ENCODE measurements at places on chromosomes 7 and 10.

DNA sequence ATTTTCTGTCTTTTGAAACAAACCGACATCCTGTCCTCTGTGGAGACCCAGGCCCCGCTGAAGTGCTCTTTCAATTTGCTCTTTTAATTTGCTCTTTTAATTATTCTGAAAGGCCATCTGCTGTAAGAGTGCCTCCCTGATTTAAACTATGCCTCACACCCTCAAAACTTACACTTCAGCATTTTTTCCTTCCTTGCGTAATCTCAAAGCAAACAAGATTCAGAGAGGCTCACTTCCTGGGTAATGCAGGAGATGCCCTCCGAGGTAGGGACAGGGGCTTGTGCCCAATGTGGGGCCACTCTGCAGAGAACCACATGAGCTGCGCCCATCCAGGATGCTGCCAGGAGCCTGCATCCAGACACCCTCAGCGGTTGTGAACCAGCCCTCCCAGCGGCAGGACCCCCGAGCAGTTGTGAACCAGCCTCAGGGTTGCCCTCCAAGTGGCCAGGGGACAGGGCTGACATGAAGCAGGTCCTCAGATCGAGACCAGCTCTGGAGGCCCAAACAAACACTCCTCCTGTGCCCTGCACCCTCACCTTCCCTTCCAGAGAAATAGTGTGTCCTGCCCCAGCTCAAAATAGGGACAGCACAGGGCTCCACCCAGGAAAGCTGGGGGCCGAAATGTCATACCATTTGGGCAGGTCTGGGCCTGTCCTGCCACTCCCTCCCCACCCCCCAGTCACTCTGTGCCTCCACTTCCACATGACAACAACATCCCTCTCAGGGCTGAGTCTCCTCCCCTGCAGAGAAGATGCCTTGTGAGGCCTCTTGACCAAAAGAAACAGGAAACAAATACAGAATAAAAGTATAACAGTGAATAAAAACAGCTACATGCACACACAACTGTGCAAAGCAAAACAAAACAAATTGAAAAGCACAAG lies 190.4 kb downstream of the PTPRN2 start:
- no peak for DNase-seq

GRCh38 chr10:103278862-103279298 lies 1.9 kb downstream of the INA start:
- DNase-seq, result peak; percentile 27

GRCh38 chr7:17946591-17946990 lies 6.3 kb upstream of the SNX13 start:
- DNase-seq, result no peak

DNA sequence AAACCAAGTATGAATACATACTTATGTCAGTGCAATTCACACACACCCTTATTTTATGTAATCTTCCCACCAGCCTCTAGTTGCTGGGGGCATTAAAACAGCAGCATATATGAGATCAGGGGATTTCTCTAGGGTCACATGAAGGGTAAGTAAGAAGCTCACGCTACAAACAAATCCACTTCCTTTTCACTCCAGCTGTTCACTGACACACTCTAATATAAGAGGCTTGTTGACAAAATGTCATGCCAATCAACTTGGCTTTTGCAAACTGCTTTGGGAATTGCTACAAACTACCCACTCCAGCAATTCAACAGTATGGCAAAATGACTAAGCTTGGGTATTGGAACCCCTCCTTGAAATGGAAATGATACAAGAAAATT lies 10.3 kb downstream of the FAM3C start:
- DNase-seq, result no peak

DNA sequence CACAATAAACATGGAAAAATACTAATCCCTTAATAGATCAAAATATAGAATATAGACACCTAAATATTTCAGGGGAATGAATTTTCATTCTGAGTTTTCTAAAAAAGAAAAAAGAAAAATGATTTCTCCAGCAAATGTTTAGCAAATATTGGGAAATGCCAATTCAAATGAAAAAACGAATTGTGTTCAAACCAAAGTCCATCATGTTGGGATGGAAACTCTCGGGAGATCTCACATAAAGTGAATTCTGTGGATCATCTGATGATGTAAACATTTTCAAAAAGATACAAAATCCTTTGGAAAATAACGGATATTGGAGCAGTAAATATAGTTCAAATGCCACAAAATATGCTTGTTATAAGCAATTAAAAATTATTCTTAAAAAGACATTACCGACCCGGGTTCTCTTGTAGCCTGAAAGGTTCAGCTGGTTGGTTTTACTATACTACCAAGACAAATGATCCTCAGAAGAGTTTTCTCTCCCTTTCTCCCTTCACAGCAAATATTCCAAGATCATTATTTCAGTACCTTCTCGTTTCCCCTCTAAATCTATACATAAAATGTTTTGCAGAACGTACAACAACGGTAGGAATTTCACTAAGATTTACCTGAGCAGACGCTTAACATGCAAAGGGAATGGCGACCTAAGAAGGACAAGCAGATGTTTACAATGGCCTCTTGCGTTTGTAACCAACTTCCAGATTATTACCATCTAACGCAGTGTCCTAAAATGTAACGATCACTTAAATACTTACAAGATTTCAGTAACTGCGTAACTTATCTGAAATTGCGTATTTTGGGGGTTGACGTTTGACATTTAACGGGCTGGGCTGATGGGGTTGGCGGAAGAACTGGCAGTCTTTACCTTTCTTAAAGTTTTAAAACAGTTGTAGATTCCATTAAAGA lies 2.5 kb downstream of the HOXA13 start:
- DNase-seq, result no peak

DNA sequence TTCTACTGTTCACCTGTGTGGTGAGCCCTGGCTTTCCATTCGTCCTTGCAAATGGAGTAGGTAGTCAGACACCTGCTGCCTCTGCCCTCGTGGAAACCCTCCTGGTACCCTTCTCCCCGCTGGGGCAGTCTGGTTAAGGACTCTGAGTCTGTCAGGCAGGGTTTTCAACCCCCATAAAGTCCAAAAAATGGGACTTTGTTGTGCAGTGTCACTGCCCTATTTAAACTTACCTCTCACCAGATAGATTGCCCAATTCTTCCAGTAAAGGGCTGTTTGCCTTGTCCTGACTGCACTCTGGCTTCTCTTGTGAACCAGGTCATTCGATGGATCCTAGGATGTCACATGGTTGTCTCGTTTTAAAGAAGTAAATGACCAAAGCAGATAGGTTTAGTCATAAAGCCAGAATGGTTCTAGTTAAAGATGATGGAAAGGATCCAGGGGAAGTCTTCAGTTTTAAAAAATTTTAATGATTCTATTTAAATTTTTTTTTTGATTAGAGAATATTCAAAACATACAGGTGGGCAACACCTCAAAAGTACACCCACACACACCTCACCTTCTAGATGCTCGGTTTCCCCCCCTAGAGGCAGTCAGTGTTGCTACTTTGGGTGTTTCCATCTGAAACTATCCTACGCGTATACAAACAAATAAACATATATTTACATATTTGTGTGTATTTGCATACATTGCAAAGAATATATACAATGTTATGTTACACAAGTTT lies 22.0 kb downstream of the TMEM176B start:
- DNase-seq, result no peak

DNA sequence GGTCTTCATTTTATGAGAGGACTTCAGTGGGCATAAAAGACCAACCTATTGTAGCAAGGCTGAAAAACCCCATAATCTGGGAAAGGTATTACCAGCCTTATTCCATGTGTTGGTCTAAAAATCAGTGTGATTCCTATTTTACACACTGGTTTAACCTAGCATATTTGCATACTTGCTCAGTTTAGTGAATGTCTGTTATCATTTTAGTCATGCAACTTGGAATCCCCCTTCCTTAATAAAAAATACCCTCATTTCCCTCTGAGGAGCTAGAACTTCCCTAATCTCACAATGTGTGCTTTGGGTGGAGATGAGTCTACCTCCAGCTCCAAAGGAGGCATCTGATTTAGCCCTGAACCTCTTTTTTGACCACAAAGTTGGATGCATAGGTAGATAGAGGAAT lies 312.8 kb upstream of the SORCS1 start:
- no peak for DNase-seq

GRCh38 chr7:91694351-91694841 lies 186.1 kb downstream of the MTERF1 start:
- no peak for DNase-seq

GRCh38 chr10:49784681-49785080 lies 22.6 kb upstream of the OGDHL start:
- DNase-seq, result no peak

- DNase-seq, result no peak
Observed at GRCh38 chr7:81816312-81816711, 46.5 kb upstream of the HGF start.

DNA sequence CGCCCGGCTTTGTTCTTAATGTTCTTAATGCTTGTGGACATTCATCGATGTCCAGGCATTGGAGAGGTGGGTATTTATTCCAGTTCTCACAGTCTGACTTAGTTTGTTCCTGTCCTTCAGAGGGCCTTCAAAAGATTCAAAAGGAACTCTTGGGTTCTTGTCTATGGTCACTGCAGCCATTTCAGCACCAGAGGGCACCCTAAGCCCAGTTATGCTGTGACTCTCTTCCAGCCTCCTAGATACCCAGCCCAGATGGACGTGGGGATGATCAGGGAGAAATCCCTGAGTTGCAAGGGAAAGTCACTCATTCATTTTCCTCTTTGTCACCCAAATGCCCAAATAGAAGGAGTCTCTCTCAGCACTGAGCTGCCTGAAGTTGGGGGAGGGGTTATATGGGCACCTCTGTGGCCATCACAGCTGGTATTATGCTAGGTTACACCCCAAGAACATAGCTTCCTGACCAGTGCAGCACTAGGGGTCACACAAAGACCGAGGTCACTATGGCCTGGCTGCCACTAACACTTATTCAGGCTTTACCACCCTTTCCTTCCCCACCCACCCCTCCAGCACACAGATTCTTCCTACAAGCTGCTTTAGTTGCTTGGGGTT lies 26.5 kb upstream of the CCDC126 start:
- DNase-seq, result peak; percentile 32

DNA sequence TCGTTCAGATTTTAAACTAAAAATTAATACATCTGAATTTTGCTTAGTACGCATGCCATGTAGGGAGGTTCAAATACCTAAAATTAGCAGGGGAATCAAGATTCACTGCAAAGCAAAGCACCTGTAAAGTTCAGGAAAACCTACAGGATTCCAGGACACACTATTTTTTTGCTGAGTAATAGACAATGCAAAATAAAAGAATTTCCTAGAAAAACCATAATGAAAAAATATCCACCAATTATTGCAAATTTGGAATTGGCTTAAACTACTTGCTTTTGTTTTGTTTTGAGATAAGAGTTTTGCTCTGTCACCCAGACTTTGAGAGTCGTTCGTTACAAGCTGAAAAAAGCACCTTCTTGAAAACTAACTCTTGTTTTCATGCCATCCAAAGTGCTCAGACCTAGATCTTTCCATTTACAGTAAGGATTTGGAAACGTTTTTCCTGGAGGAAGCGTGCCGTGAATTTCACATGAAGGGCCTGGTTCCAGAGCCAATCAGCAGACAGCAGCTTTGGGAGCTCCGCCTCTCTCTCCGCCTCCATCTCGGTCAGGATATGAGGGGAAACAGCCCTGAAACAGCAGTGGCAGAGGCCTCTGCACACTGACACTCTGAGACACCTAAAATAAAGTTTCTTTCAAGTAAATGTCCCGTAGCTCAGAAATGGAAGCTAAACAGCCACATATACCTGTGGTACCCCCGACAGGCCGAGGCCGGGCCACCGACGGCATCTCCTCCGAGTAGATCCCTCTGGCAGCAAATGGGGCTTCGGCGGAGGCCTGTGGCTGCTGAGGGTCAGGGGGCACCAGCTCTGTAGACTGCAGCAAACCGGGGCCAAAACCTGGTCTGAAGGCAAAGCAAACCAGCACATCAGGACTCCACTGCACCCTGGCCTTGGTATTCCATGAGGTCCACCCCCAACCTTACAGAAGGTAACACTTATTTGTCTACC lies 45.9 kb upstream of the ATP6V0A4 start:
- DNase-seq, result no peak

DNA sequence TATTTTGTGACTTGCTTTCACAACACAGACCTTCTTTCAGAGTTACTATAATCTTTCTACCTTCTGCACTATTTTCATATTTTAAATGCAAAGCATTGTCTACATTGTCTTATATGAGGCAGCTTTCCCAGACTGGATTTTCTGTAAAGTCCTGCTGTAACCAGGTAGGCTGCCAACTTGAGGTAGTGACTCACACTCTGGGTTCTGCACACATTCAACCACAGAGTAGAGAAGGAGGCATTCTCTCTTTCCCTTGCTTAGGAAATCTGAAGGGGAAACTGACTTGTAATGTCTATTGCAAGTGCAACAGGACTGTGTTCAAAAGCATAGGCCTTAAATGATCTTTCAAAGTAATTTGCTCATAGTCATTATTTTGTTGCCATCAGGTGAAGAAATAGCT lies 461.4 kb downstream of the GRM8 start:
- no peak for DNase-seq

DNA sequence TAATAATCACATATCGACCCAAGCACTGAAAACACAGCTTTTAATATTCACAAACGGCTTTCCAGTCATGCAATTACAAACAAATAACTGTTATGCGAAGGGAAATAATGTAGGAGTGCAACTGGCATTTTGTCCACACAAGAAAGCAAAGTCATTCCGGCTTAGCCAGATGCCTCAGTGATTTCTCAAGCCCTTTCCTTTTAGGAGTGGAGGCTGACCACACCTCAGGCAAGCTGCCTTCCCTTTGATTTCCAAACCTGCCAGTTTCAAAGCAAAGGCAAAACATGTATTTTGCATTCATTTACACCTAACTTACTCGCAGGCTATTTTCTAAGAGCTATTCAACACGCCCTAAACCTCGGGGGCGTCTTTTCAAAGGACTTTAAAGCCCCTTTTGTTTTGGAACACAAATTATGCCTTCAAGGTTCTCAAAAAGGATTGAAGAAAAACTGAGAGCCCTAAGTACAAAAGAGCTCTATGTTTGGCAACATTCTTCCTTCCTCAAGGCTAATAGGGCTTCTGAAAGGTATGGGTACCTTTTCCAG lies 109.6 kb downstream of the CPXM2 start:
- no peak for DNase-seq

DNA sequence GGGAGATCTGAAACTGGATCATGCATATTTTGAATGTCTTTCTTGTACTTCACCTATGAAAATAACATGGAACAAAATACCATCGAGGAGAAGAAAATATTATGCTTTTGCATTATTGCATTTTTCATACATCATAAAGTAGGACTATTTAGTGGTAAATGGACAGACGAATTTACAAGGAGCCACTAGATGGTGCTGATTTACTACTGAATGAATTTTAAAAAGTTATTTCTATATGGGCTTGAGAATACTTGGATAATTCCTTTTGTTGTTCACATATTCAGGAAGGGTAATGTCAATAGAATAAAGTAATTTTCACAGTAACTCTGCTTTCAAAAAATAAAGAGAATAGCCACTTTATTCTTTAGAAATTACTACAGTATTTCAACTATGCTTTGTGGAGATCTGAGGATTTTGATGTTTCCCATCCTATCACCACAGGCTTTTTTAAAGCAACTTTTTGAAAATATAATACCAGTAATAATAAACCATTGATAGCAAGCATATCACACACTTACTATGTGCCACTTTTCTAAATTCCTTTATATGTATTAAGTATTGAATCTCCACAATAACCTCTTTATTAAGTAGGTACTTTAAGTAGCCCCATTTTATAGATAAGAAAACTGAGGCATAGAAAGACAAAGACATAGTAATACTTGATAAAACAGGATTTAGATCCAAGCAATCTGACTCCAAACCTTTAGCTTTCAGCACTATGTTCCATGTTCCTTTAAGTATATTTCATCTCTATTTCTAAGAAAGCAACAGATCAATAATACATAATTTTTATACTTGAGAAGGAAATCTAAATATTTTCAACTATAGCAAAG lies 38.6 kb downstream of the NEBL start:
- DNase-seq, result no peak
